Activated gamma-delta T cell (primary cell): ENCODE measurements at places on chromosomes 7 and 10.

DNA sequence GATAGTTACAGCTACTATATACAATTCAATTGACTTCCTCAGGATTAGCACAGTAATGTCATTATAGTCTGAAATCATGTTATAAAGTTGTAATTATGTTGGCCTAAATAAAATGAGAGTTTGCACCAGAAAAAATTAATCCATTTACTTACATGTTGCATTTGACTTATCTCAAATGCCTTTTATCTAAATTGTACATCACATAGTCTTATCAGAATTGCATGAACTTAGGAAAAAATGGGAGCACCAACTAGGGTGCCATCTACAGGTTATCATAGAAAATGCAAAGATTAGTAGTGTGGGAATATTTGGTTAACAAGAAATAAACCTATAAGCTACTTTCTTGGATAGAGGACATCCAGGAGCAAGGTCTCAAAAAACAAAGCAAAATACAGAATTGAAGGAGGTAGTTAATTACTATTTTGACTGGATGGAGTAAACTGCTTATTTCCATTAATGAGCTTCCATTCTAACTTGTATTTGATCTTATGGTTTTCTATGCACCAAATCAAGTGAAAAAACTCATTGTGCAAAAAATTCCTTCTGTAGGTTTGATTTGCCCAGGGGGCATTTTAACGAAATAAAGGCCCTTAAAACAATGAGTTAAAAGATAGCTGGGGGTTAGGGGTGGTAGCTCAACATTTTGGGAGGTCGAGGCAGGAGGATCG, 60.0 kb upstream of the ORC5 start:
- no peak for DNase-seq

- DNase-seq = no peak
These were observed 1.9 kb downstream of the HGF start for GRCh38 chr7:81767926-81768325.

- no peak for DNase-seq
These were observed 646 bp downstream of the SGCE start for GRCh38 chr7:94655126-94655847.

- no peak for DNase-seq
These were observed 1160.3 kb upstream of the AUTS2 start for GRCh38 chr7:68438016-68438415.

DNA sequence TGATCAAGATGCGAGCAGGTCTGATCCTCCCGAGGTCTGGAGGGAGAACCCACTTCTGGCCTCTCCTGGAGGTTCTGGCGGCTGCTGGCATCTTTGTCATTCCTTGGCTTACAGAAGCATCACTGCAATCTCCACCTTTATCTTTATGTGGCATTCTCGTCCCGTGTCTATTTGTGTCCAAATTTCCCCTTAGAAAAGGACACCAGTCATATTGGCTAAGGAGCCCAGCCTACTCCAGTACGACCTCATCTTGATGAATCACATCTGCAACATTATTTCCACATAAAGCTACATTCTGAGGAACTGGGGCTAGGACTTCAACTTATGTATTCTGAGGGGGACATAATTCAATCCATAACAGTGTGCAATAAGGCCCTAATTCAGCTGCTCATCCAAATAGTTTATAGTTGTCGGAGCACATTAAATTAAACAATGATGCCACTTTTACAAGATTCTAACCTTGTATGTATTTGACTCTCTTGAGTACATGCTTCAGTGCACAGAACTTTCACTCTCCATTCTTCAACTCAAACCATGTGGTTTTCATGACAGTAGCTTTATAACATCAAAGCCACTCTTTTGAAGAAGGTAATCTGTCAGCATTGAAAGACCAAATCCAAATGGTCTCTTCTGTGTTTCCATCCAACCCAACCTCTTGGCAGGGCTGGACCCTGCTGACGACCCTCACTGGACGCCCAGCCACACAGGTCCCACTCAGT, 86.2 kb upstream of the DDC start:
- DNase-seq = no peak

DNA sequence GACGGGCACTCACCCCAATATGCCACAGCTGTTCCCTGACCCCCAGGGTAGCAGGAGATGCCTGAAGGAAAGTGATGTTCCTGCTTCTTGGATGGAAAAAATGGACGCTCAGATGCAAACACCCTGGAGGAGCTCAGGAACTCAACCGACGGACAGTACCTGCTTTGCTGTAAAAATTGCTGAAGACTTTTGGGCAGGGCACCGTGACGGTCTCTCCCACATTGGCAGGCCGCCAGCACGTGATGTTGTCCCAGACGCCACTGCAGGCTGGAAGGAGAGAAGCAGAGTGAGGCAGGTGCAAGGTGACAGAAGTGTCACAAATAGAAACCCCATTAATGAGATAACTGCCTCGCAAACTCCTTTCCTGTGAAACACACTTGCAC, 35.0 kb downstream of the VIPR2 start:
- no peak for DNase-seq

DNA sequence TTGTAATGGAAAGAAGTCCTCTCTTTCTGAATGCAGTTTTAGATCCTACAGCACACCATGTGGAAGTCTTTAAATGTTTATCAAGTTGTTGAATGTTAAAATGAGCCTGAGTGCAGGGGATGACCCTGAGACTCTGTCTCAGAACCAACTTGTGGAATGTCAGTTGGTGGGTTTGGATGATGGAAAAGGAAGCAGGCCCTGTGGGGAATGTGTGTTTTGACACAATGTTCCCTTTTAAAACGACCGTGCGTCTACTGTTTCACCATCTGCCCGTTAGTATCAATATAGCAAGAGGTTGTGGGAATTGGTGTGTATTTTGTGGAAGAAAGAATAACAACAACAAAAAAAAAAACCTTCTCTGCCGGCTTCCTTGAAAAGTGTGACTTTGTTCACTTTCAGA, 8.3 kb downstream of the DYNC1I1 start:
- DNase-seq = no peak
